ENCODE measurements at places on chromosomes 11 and 22.

DNA sequence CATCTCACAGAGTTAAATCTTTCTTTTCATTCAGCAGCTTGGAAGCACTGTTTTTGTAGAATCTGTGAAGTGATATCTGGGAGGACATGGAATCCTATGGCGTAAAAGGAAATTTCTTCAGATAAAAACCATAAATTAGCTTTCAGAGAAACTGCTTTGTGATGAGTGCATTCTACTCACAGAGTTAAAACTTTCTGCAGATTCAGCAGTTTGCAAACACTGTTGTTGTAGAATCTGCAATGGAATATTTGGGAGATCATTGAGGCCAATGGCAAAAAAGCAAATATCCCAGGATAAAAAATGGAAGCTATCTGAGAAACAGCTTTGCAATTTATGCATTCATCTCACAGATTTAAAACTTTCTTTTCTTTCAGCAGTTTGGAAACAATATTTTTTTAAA is 180.6 kb downstream of the OR4A47 start:
- no peak for DNase-seq

DNA sequence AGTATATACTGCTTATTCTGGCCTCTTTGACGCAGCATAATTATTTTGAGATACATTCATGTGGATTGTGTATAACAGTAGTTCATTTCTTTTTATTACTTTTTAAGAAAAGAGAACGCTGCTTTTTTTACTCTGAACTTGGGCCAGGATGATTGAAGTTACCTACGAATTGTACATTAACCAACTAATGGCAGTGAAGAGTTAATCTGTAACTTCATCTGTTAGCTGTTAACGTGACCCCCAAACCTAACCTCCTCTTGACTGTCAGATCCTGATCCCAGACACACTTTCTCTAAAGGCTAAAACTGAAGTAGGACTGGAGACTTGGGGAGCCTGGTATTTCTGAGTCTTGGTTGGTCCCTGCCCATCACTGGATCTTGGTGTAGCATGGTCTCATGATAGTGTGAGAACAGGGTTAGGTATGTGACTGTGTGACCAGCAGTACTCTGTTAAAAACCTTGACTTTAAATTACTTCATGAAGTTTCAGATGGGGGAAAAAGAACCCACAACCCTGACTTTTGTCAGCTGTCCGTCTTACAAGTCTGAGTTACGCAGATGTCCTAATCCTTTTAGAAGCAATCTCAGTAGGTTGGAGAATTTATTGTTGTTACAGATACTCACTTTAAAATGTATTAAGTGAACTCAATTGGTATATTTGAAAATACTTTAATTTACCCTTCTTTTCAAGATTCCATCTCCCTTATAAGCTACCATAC is 39.4 kb downstream of the C22orf31 start:
- DNase-seq = no peak

- no peak for DNase-seq
These were observed 80.8 kb downstream of the GRK3 start for GRCh38 chr22:25645266-25645665.

DNA sequence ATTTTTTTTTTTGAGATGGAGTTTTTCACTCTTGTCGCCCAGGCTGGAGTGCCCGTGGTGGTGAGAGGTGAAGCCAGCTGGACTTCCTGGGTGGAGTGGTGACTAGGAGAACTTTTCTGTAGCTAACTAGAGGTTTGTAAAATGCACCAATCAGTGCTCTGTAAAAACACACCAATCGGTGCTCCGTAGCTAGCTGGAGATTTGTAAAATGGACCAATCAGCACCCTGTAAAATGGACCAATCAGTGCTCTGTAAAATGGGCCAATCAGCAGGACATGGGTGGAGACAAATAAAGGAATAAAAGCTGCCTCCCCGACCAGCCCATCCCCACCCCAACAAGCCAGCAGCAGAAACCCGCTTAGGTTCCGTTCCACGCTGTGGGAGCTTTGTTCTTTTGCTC is 4.4 kb upstream of the RAPSN start:
- DNase-seq = no peak

DNA sequence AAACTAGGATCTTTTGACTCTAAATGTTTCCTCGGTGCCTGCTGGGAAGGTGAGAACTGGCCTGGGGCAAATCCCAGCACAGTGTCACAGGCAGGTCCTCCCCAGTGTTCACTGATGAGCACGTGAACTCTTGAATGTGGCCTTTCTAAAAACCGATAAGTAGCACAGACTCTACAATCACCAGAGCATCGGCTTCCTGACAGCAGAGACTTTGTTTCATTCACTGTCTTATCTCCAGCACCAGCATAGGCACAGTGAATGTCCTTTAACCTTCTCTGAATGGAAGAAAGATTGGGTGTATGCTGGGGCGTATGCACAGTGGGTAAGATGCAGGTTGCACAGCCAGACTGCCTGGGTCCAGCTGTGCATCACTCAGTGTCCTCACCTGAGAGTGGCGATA is 59.3 kb upstream of the EIF3D start:
- DNase-seq = no peak

DNA sequence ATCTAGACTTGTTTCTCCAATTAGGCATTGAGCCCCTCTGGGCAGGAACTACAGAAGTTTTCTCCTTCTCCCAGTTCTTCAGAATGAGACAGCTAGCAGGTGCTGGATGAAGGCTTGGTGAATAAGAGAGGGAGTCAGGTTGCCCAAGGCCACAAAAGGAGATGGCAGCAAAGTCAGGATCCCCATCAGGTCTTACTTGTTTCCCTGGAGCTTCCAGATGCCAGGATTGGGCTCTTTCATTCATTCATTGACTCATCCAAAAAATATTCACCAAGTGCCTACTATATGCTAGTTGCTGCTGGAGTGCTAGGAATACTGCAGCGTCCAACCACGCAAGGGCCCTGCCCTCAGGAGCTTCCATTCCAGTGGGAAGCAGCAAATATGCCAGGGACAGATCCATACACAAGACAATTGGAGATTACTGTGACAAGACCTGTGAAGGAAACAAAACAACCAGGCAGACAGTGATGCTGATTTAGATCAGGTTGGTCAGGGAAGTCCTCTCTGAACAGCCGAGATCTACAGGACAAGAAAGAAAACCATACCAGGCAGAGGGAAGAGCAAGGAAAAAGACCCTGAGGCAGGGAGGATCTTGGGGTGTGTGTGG is 24.6 kb upstream of the LMO1 start:
- no peak for DNase-seq

- no peak for DNase-seq
These were observed 1010.3 kb upstream of the TENM4 start for GRCh38 chr11:80451105-80451504.

GRCh38 chr11:62539238-62539925 is 7.2 kb downstream of the AHNAK start:
- DNase-seq = peak; percentile 58

GRCh38 chr22:28788601-28789000 is 11.8 kb downstream of the XBP1 start:
- no peak for DNase-seq

GRCh38 chr11:69982690-69983570 is 95.2 kb upstream of the ANO1 start:
- DNase-seq = no peak

- no peak for DNase-seq
These were observed 1171.4 kb downstream of the TBC1D22A start for GRCh38 chr22:47933891-47934290.

DNA sequence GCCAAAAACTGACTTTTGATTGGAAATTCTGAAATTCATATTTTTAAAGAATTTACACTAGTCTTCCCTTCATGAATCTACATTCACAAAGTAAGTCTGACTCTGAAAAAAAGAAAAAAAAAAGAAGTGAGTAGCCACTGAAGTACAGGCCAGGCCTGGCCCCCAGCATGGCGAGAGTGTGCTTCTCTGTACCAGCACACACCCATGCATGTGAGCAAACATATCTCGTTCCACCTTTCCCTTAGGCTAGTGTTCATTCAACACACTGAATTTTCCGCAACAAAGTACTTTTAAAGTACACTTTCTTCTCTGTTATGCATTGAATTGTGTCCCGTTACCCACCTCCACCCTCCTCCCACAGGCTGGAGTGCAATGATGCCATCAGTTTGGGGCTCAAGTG is 4.5 kb downstream of the C11orf16 start:
- no peak for DNase-seq

- no peak for DNase-seq
These were observed 20.3 kb downstream of the MB start for GRCh38 chr22:35596821-35597220.

DNA sequence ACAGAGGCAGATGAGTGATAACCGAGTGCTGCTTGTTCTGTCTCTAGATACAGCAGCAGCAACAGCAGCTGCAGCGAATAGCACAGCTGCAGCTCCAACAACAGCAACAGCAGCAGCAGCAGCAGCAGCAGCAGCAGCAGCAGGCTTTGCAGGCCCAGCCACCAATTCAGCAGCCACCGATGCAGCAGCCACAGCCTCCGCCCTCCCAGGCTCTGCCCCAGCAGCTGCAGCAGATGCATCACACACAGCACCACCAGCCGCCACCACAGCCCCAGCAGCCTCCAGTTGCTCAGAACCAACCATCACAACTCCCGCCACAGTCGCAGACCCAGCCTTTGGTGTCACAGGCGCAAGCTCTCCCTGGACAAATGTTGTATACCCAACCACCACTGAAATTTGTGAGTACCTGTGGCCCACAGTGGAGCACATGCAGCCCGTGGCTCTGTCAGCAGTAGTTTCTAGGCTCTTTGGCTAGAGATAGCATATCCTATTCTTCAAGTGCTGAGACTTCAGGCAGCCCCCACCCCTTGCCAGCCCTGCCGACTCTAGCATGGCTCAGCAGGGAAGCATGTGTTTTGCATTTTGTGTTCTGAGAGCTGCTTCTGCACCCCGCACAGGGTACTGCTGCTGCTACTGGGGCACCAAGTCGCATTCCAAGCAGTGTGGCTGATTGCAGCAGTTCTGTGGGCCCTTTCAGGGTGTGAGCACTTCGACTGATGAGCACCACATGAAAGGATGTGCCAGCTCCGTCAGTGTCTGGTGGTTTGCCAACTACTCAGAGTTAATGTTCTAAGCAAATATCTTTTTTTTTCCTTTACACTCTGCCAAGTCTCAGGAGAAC is 59.2 kb downstream of the MED15 start:
- DNase-seq = peak; percentile 50

Data from activated CD4-positive, alpha-beta T cell treated with anti-CD3 and anti-CD28 coated beads, Interleukin-2, Interleukin-6, amounts not matched to agents 100 ng/mL and 50 ng/mL, durations not matched to agents 16 hours and 8 hours (primary cell).